Osteoblast (primary cell): ENCODE measurements at places on chromosomes 6 and 20. TPM values are rescaled to one million over a fixed set of nuclear protein-coding genes. Genes with fewer than 3 reads are reported as not detected.

Gene PPP1R3G
- 3.3 and 3.5 TPM in 2 replicates for total RNA-seq

Gene PRPF6
- 47.1 and 56.1 TPM in 2 replicates for total RNA-seq

Gene CRISP3
- not detected in 2 replicates for total RNA-seq

Gene SLC25A27
- 9.4 and 10.5 TPM in 2 replicates for total RNA-seq

Gene SNAP25
- 1.8 TPM in 2 replicates for total RNA-seq

Gene DST
- total RNA-seq: 486 and 573 TPM in 2 replicates

Gene KIAA1755
- total RNA-seq: 2.5 and 2.7 TPM in 2 replicates

Gene FGD2
- under 0.01 TPM in 2 replicates for total RNA-seq

- peak; percentile 97 for DNase-seq
Observed at GRCh38 chr20:25136643-25137559, 55.0 kb upstream of the VSX1 start.

GRCh38 chr6:149170564-149171452 is 146.7 kb upstream of the TAB2 start:
- DNase-seq: peak; percentile 79

- DNase-seq: no peak
Observed at GRCh38 chr6:5486214-5486613, 224.9 kb downstream of the FARS2 start.

DNA sequence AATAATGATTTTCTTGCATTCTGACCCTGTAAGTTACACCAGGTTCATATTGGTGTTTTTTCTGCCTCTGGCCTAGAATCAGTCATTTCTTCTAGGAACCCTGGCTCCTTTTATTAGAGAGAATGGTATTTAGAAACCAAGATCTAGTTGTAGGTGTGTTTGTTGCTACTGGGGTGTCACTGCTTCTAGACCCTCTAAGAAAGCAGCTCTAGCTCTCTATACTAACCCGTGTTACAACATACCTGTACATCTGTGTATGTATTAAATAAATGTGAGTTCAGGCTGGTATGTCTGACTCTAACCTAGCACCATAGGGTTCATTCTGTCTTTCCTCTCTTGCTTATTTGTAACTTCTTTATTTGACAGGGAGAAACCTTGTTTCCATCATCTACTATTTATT is 16.8 kb downstream of the SENP6 start:
- DNase-seq: no peak

DNA sequence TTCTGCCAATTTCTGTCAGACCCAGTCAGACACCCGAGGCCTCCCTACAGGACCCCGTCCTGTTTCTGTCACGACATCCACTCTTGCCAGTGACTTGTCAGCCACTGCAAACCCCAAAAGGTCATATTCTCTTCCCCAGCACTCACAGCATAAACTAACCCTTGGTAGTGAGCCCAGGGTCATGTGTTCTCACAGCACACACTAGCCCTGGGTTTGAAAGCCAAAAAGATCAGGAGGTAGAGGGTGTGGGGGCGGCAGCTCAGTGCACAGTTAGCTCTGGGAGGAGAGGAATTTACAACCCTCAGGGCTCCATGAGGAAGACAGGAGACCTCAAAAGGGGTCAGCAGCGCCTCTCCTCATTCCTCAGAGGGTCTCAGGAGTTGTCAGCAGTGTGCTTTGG is 9.9 kb upstream of the SNX9 start:
- DNase-seq: peak; percentile 70

DNA sequence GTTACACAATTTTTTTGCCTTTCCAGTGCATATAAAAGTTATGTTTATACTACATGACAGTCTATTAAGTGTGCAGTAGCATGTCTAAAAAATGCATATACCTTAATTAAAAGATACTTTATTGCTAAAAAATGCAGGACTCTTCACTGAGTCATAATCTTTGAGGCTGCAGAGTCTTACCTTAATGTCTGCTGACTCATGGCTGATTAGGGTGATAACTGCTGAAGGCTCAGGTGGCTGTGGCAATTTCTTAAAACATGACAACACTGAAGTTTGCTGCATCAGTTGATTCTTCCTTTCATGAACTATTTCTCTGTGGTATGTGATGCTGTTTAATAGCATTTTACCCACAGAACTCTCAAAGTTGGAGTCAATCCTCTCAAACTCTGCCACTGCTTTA is 19.1 kb downstream of the ZSCAN23 start:
- DNase-seq: no peak

GRCh38 chr6:85537055-85537494 is 56.6 kb downstream of the SNX14 start:
- DNase-seq: no peak

DNA sequence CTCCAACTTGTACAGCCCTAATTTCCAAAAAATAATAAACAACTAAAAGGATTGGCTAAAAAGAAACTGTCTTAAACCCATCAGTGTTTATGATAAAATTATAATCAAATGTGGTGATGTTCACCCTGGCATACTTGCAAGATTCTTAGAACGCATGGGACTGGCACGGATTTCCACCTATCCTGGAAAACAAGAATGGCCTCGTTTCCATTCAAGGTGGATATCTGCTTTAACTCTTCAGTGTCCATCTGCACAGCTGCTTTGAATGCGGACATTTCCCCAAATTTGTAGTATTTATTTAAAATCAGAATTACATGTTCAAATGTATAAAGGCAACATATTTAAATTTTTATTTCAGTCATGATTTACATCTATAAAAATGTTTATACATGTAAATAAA is 4.2 kb downstream of the CNR1 start:
- DNase-seq: no peak

GRCh38 chr6:139600343-139600742 is 225.9 kb upstream of the CITED2 start:
- DNase-seq: no peak

- DNase-seq: no peak
Observed at GRCh38 chr6:24967211-24967610, 31.5 kb upstream of the RIPOR2 start.

DNA sequence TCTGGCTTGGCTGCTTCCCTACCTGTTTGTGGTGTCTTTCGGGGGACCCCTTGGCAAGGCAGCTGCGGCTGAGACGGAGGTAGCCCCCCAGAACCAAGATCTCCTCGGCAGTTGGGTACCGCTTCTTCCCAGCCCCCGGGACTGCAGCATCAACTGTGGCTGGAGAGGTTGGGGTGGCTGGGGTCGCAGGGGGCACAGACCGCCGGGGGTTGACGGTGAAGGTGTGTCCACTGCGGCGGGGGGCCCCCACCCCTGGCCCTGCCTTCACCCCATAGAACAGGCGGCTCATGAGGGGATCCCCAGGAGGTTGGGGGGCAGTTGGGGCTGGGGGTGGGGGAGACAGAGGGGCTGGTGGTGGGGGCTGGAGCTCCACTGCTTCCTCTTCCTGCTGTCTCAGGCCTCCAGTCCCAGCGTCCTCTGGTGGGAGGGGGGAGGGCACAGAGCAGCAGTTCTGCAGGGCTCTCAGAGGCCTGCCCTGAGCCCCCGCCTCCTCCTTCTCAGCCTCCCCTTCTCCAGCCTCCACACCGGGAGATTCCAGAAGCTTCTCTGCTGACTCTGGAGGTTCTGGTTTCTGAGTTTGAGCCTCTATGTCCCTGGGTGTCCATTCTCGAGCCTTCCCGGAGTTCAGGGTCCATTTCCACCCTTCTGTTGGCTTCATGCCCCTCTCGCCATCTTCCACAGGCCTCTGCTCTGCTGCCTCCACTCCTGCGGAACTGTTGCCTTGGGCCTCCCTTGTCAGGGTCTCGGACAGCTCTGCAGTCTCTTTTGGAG is 1.9 kb downstream of the PPP1R18 start:
- DNase-seq: peak; percentile 81

GRCh38 chr6:145372671-145373151 is 362.6 kb downstream of the EPM2A start:
- DNase-seq: peak; percentile 59

DNA sequence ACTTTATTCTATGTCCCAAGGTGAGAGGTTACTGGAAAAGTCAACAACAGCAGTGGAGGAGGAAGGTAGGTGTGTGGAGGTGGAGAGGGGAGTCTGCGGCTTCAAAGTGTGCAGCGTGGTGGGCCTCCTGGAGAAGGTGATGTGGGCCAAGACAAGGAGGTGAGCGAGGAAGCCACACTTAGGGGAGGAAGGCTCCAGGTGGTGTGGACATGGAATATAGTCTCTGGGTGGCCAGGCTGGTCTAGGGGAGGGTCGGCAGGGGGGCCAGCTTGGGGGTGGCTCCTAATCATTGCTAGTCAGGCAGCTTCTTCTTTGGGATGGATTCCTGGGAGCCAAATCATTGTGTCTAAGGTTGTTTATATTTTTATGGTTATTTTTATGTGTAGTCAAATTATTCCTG is 111.5 kb upstream of the CDH4 start:
- DNase-seq: no peak

GRCh38 chr6:116461932-116462885 is 1.0 kb downstream of the CALHM6 start:
- DNase-seq: peak; percentile 91

GRCh38 chr6:23790756-23791155 is 335.3 kb upstream of the NRSN1 start:
- no peak for DNase-seq

GRCh38 chr20:37198932-37199660 is 19.7 kb upstream of the MROH8 start:
- DNase-seq: peak; percentile 25

- no peak for DNase-seq
Observed at GRCh38 chr20:8344631-8345030, 212.6 kb downstream of the PLCB1 start.

DNA sequence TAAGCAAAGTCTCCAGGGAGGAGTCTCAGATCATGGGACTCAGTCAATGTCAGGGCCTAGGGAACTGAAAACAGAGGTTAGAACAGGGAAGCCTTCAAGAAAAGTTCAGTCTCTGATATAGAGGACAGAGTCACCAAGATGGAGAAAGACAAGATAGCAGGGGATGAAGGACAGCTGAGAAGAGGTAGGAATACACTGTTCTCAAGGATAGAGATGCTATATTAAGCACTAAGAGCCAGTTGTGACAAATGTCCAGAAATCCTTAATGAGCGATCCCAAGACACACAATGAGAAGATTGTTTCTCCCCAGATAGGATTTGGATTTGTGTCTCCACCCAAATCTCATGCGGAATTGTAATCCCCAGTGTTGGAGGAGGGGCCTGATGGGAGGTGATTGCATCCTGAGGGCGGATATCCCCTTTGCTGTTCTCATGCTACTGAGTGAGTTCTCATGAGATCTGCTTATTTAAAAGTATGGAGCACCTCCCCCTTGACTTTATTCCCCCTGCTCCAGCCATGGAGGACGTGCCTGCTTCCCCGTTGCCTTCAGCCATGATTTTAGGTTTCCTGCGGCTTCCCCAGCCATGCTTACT is 168.2 kb downstream of the AKAP7 start:
- DNase-seq: no peak

- no peak for DNase-seq
Observed at GRCh38 chr6:121434037-121434770, 1.2 kb upstream of the GJA1 start.

DNA sequence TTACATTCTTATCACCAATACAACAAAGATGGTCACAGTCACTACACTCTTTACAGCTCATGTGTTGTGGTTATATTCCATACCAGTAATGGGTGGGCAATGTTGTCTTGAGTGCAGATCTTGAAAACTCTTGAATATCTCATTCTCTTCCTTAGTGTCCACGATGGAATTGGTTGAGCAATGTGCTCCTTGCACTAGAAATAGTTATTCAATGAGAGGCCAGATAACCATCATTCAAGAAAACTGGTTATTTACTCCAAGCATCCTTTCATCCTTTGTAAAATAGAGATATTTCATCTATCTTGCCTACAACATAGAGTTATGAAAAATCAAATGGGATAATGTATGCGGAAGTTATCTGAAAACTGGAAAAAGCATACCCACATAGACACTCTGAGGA is 215.9 kb downstream of the ARHGAP18 start:
- no peak for DNase-seq

- no peak for DNase-seq
Observed at GRCh38 chr6:112909781-112910180, 562.7 kb downstream of the RFPL4B start.

GRCh38 chr20:59062081-59062480 is 19.5 kb upstream of the PRELID3B start:
- no peak for DNase-seq

DNA sequence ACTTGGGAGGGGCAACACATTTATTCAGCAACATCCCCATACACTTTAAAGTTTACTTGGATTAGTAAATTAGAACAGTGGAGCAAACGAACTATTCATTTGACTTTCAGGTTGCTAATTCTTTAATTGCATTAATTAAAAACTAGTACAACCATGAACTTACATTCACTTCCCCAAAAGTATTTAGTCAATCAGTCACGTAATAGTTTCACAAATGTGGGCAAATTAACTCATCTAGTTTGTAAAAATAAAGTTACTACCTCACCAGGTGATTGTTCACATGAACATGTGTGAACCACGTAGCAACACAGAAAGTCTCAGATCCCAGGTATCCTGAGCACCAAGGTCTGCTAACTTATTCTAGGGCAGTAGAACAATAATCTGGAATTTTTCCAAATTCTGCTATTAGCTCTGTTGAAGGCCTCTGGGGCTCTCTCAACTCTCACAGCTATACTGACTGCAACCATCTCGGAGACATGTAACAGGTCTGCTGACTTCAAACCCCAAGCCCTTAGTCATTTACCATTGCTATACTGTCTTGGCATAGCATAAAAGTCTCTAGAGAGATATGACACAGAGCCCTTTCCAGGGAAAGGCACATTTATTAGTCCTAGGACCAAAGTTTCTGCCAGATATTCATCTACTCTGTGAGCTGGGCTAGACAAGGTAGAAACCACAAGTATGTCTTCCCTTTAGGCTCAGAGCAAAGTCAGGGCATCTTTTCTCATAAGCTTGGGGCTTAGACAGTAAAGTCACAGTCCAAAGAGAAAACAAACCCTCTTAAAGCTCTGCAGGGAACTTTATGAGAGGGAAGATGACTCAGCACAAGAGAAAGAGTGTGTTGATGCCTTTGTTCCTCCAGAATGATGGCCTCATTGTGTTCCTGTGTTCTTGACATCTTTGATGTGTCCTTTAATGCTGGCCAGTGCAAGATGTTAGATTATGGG is 50.9 kb upstream of the CCDC28A start:
- peak; percentile 76 for DNase-seq

DNA sequence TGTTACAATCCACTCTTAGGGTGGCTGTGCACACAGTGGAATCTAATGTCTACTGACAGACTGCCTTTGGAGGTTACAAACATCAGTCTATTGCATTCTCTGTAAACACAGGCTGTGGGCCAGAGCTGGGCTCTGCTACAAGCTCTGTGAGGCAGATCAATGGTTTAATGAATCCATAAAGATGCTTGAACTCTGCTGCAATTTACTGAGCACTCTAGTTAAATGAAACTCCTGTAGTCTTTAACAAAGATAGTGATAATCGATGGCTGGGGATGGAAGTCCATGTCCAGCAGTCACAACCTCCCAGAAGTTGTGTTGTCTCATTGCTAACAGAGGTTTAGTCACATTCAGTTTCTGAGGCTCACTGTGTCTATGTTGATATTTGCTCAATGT is 50.5 kb downstream of the SOBP start:
- no peak for DNase-seq

GRCh38 chr6:133764008-133764753 is 124.7 kb upstream of the TCF21 start:
- DNase-seq: no peak

GRCh38 chr20:6709910-6710595 is 57.4 kb upstream of the BMP2 start:
- no peak for DNase-seq
